ENCODE measurements at places on chromosomes 5 and 9.

- DNase-seq: no peak
These were observed 53.2 kb upstream of the ITGA1 start for GRCh38 chr5:52734557-52734956.

- DNase-seq: no peak
These were observed 94.8 kb upstream of the SEMA6A start for GRCh38 chr5:116669261-116670031.

DNA sequence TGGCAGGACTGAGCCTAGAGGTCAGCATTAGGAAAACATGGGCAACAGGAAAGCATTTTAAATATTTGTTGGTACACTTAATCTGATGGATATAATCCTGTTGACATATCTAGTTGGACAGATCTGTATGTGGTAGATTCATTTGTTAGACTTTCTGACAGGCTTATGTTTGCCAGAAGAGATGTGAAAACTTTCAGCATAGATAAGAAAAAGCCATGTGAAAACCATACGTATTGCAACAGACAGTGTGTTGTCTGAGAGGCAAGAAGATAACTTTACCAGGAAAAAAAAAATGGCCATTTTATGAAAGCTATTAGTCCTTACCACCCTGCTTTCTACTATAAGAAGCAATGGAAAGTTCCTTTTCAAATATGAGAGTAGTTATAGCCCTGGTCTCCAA lies 1902.2 kb upstream of the C9orf72 start:
- no peak for DNase-seq

DNA sequence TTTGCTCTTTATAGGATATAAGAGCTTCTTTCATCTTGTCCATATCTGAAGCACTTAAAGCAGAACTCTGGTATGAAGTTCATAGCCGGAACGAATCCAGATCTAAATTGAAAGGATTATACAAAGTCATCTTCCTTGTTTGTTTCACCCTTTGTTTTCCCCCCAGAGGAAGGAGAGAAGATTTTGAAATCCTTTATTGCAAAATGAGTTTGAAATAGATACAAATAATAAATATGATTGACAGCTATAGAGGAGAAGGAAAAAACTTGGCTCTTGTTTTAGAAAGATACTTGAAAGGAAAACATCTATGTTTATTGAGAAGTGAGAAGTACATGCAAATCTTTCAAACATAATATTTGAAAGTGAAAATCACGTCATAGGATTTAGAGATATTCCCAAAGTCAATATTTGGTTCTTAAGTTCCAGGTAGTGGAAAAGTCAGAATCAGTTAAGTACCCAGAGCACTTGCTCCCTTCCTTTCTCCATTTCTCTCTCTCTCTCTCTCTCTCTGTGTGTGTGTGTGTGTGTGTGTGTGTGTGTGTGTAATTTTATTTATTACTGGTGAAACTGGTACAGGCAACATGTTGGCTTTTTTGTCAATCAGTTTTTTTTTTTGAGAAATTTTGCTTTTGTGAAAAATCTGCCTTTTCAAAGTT lies 27.2 kb downstream of the PAM start:
- no peak for DNase-seq

DNA sequence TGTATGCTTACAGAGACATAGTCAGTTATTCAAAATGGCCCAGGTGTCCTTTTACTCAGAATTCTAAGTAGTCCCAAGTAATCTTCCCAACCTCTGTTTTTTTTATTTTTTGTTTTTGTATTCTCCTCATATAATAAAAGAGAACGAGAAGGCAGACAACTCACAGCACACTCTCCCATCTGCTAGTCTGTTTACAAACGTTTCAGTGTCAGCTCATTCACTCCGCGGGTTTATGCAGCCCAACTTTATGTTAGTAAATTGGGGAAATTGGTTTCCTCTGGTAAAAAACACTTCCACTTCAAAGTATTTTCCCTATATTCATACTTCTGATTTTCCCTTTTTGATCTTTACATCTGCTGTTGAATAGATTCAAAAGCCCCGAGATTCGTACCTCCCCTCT lies 347.2 kb downstream of the EFNA5 start:
- DNase-seq: no peak

Data from DMS79 treated with DMSO at 0.1 percent for 48 hours (cell line).